Kidney (tissue), 22 donors: ENCODE measurements at places on chromosomes 4 and X. TPM values are rescaled to one million over a fixed set of nuclear protein-coding genes. Genes with fewer than 3 reads are reported as not detected.

DNA sequence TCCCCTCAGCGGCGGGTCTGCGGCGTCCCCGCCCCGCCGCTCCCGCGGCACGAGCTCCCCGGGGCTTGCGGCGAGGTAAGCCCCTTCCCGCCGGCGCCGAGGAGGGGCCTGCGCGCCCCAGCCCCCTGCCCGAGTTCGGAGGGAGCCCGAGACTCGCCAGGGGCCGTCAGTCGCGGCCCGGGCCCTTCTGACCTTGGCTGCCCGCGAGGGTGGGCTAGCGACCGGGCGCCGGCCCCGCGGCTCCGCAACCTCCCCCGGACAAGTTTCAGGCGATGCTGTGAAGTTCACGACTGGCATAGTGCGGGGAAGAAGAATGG is 554 bp downstream of the CDKL5 start:
- no peak for DNase-seq

- DNase-seq, result peak; percentile 69
Observed at GRCh38 chr4:174120446-174121295, 162.8 kb downstream of the FBXO8 start.

Gene LGI2
- 7.5 TPM for total RNA-seq

DNA sequence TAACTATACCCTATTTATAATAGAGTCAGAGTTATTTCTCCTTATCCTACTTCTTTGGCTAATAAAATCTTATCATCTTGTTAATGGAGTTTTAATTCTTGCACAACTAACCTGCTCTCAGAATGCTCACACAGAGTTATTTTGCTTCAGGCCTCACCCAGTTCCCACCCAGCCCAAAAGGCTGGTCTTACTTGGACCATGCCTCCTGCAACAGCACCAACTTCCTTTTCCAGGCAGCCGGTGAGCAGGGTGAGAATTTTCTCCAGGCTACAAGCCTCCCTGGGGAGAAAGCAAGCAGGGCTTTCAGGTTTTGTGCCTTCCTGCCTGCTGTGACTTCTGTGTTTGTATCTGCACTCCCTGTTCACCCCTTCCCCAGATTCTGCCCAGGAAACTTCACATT is 29.1 kb upstream of the BANK1 start:
- no peak for DNase-seq

DNA sequence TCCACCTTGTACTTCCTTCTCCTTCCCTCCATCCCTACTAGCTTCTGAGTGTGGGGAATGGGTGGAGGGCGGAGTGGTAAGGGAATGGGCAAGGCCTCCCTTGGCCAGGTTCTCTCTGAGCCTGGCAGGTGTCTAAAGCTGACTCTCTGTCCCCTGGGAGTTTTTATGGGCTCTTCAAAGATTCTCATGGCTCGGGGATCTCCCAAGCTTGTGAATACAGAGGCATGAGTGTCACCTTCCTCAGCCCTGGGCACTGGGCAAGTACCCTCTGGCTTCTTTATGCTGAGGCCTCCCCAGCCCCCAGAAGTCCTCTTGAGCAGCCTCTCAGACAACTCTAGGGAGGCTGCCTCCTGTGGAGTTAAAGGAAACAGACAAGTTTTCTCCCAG is 32.5 kb upstream of the DDX3X start:
- no peak for DNase-seq

Gene SH3D19
- 36.8 TPM for total RNA-seq

DNA sequence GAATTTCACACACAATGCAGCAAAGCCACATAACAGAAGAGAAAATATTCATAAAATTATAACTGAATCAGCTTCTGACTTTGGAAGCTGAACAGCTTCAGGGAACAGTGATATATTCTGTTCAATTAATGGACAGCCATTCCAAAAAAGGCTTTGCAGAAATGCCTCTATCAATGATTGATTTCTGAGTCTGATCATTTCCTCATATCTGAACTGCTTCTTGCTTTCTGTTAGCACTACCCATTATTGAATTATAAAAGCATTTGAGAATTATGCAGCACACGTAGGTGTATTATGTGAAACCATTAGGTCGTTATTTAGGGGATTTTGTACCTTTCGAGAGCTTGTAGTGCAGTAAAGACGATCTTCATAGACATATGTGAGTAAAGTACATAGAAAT is 159.6 kb downstream of the STIM2 start:
- DNase-seq, result no peak

Gene SOWAHB
- total RNA-seq, result 5.0 TPM

- no peak for DNase-seq
Observed at GRCh38 chrX:30880058-30880457, 9.0 kb downstream of the TAB3 start.

DNA sequence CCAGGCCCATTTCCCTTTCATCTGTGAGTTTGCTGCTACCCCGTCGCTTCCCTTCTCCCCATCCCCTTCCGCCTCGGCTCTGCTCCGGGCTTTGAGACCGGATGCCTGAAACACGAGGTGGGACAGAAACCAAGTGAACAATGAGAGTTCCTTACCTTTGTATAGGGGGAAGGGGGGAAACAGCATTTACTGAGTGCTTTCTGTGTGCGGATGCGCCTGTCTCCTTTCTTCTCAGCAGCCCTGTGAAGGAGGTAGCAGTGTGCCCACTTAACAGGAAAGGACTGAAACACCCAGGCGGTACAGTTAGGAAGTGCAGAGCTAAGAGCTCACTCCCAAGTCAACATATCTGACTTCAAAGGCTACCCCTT is 43.2 kb upstream of the TMSB15B start:
- DNase-seq, result no peak

DNA sequence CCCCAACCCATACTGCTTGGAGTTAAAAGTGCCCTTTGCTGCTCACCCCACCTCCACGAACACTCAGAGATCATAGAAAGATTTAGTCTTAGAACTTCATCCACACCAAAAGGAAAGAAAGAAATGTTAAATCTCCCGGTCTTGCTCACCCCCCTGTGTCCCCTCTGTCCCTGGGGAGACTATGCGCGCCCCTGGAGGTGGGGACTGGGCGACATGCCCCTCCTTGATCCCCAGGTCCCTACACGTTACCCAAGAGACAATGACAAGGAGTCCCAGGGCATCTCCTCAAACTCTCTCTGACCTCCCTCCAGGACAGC is 620 bp downstream of the ITM2A start:
- DNase-seq, result no peak

Gene CT55
- total RNA-seq, result not detected

DNA sequence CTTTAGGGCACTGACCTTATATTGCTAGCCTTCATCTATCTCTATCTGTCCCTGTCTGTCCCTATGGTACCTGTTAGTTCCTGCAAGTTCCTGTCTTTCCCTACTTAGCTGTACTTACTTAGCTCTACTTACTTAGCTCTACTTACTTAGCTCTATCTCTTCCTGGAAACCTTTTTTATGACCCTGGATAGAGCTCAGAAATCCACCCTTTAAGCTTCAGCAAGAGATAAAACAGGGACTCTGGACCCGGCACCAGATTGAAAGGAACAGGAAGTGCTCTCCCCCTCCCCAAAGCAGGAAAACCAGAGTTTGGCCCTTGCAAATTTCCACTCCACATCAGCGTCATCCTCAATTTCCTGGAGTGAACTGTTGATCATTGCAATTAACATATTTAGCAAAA is 12.3 kb upstream of the IL9R start:
- DNase-seq, result no peak

Gene ASB12
- not detected for total RNA-seq

- no peak for DNase-seq
Observed at GRCh38 chr4:142353149-142353738, 492.9 kb downstream of the INPP4B start.

- no peak for DNase-seq
Observed at GRCh38 chr4:8151165-8151650, 7.4 kb downstream of the ABLIM2 start.

Gene ANOS1
- 2.3 TPM for total RNA-seq

DNA sequence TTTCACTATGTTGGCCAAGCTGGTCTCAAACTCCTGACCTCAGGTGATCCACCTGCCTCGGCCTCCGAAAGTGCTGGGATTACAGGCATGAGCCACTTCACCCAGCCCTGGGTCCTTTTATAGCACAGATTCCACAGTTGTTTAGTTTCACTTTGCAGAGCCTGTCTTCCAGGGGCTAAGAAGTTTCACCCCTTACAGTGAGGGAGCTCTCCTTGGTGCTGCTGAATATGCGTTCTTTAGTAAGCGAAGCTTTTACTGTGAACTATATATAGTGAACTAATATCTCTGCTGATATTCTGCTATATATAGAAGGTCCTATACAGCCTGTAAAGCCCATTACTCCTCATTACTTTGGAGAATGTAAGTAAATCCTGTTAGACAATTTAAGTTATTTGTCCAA is 4.2 kb downstream of the TCEAL6 start:
- DNase-seq, result peak; percentile 50

Gene RASSF6
- 8.8 TPM for total RNA-seq

- no peak for DNase-seq
Observed at GRCh38 chrX:45774961-45775360, 574.3 kb upstream of the DIPK2B start.

DNA sequence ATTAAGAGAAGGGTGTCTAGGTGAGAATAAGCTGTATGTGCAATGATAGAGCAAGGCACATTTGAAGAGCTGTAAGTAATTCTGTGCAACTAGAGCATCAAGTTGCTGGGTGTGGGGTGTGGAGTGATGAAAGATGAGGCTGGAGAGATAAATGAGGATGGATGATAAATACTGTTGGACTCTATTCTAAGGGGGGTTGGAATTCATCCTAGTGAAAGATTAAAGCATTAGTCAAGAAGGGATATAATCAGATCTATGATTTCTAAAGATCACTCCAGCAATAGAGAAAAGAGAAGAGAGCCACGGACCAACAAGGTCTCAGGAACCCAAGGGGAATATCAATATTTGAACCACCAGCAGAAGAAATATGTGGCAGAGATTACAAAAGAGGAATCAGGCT is 415.0 kb upstream of the RPS6KA3 start:
- no peak for DNase-seq

Gene SNCA
- 8.4 TPM for total RNA-seq

- peak; percentile 38 for DNase-seq
Observed at GRCh38 chr4:87848622-87849351, 16.0 kb downstream of the MEPE start.

GRCh38 chrX:101736651-101737050 is 77.0 kb upstream of the ARMCX2 start:
- DNase-seq, result no peak

Gene BEX5
- 9.5 TPM for total RNA-seq

DNA sequence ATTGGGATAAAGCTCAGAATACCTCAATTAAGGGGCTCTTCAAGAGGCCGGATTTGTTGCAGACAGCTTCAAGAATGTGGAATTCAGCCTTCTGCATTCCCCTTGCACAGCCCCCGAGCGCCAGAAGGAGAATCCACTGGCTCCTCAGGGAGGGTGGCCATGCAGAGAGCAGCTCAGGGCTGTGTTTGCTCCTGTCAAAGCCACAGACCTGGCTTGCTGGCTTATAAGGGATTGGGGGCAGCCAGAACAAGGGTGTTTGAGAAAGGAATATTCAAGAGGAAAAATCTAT is 36.8 kb downstream of the ING2 start:
- DNase-seq, result peak; percentile 56

GRCh38 chr4:57136281-57136680 is 26.1 kb upstream of the IGFBP7 start:
- DNase-seq, result no peak

- DNase-seq, result no peak
Observed at GRCh38 chrX:40570346-40571093, 10.2 kb upstream of the ATP6AP2 start.

Gene ELOVL6
- total RNA-seq, result 10.7 TPM

DNA sequence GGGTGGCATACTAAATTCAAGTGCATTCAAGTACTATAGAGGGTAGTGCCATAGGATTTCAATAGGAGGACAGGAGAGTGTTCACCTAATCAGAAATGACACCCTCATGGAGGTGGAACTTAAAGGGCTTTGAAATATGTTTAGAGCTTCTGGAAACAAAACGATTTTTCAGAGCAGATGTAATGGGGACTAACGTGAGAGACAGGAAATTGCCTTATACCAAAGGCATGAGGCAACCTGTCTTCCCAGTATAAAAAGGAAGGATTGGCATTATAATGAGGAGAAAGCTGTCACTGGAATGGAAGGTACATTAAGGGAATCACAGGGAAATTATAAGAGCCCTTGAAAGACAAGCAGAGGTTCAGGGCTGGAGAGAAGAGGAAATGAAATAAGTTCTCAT is 116.3 kb upstream of the PNPLA4 start:
- no peak for DNase-seq

GRCh38 chr4:87304745-87305432 is 17.8 kb downstream of the HSD17B13 start:
- no peak for DNase-seq

GRCh38 chrX:128928636-128929035 is 594.7 kb downstream of the SMARCA1 start:
- no peak for DNase-seq

GRCh38 chr4:13533670-13534343 is 10.5 kb downstream of the NKX3-2 start:
- no peak for DNase-seq

GRCh38 chr4:139528377-139529005 is 27.5 kb downstream of the SETD7 start:
- peak; percentile 26 for DNase-seq

- no peak for DNase-seq
Observed at GRCh38 chrX:70455366-70456202, 10.9 kb downstream of the DLG3 start.

- no peak for DNase-seq
Observed at GRCh38 chr4:149293046-149293649, 522.5 kb downstream of the IQCM start.

- no peak for DNase-seq
Observed at GRCh38 chrX:8846266-8846665, 45.1 kb upstream of the FAM9A start.

DNA sequence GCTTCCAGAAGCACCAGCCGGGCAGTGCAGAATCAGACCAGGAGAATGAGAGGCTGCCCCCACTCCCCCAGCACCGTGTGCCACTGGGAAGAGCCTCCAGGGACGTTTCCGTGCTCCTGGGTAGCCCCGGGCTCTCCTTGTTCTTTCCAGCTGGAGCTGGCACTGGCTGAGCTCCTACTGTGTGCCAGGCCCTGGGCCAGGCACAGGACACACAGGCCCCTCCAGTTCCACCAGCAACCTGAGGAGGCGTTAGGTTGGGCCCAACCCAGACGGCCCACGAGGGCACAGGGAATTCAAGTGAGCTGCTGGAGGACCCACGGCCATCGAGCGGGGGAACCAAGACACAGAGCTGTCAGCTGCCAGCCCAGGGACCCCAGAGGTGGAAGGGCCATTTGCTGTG is 15.9 kb upstream of the ADRA2C start:
- DNase-seq, result no peak

GRCh38 chr4:107444-108429 is 16.6 kb upstream of the ZNF718 start:
- peak; percentile 51 for DNase-seq

Gene VEGFD
- 1.5 TPM for total RNA-seq

Gene F11
- total RNA-seq, result 1.5 TPM

Gene MAGEB1
- total RNA-seq, result not detected

GRCh38 chrX:140701480-140701879 is 8.1 kb upstream of the LINC00632 start:
- no peak for DNase-seq

DNA sequence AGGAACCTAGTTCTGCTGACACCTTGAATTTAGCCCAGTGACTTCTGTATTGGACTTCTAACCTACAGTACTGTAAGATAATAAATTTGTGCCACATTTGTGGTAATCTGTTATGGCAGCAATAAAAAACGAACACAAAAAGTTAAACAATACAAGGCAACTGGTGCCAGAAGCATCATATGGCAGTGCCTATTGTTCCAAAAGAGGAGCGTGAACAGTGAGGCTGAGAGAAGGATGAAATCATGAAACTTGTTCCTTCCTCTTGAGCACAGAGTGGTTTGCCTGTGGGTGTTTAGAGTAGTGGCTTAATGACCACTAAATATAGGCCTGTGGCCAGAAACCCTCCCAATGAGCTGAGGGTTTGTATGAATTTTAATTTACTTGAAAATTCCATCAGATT is 69.7 kb upstream of the PGRMC2 start:
- no peak for DNase-seq

Gene USP17L11
- total RNA-seq, result not detected

Gene CDX4
- not detected for total RNA-seq

Gene SPON2
- 116 TPM for total RNA-seq
